Activated CD8-positive, alpha-beta memory T cell treated with anti-CD3 and anti-CD28 coated beads, Interleukin-2, amount 10 ng/mL, durations not matched to agents 7 days and 5 days (primary cell): ENCODE measurements at places on chromosomes 2 and 18. TPM values are rescaled to one million over a fixed set of nuclear protein-coding genes. Genes with fewer than 3 reads are reported as not detected.

The DSG2 gene
- 0.09 TPM for total RNA-seq

The MPHOSPH10 gene
- 24.2 TPM for total RNA-seq

The ZNF804A gene
- not detected for total RNA-seq

The LHCGR gene
- total RNA-seq, result not detected

The NFATC1 gene
- 25.7 TPM for total RNA-seq

The ALPG gene
- not detected for total RNA-seq

The ZSWIM2 gene
- total RNA-seq, result not detected

The UGT1A5 gene
- total RNA-seq, result not detected
